GM12892 (cell line): ENCODE measurements at places on chromosomes 5 and 9.

- DNase-seq: no peak
Measured at GRCh38 chr5:172869691-172870090, 35.6 kb downstream of the ERGIC1 start.

DNA sequence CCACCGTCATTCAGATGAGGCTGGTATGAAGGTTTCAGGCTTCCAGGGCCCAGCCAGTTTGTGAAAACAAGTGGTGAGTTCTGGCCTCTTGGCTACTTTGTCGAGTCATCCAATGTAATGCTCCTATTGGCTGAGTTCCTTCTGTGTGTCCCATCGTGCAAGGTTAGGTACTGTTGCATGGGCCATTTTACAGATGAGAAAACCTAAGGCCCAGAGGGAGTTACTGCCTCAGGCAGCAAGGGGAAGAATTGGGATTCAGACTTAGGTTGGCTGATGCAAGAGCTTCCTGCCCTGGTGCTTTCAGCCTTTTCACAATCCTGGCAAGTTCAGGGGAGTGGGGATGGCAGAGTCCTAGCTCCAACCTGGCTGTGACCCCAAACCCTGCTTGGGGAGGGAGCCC, 17.4 kb upstream of the PITX1 start:
- DNase-seq: no peak

DNA sequence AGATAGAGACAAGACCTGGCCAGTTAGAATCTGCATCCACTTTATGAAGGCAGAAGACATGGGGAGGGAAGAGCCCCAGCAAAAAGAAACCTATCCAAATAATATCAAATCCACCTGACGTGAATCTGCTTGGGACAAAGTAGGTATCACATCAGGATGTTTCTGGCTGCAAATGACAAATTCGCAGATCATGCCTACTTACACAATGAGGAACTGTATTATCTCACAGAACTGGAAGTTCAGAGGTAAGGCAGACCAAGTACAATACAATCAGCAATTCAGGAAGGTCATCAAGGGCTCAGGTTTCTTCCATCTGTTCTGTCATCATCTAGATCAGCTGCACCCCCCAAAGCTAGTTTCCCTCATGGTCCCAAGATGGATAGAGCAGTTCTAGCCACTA, 13.2 kb upstream of the NR4A3 start:
- DNase-seq: no peak

DNA sequence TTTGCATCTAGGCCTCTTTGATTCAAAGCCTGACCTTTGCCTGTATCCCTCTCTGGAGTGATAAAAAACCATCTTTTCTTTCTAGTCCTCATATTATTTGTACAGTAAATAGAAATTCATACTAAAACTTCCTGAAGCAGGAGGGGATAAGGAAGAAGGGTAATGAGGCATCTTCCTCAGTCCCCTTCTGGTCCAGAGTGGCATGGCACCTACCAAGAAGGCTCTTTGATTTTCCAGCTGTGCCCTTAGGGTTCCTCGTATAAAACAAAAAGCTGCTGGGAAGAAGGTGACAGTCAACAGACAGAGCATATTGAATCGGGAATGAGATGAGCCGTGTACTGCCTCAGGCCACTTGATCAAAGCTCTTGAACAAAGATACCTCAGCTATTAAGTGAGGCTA, 71.9 kb upstream of the SPDL1 start:
- no peak for DNase-seq

GRCh38 chr5:160494451-160494850, 72.8 kb downstream of the PTTG1 start:
- no peak for DNase-seq

DNA sequence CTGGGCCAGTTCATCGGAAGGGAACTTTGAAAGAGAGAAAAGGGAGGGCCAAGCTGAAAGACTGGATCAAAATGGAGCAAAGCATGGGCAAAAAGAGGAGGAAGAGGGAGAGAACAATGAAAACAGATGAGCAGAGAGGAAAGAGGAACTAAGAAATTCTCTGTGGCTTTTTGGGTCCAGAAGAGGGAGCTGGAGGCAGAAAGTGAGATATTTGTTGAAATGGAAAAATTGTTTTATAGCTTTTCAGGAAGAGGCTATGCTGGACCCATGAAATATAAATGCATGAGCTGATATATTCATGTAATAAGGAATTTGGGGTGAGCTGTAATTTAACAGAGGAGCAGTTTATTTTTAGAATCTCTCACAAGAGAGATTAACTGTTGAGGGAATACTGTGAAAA, 457.3 kb downstream of the DMAC1 start:
- DNase-seq: no peak

GRCh38 chr5:179623906-179624741, 653 bp upstream of the HNRNPH1 start:
- DNase-seq: peak; percentile 53

- DNase-seq: no peak
Measured at GRCh38 chr5:42064821-42065220, 139.7 kb downstream of the FBXO4 start.

DNA sequence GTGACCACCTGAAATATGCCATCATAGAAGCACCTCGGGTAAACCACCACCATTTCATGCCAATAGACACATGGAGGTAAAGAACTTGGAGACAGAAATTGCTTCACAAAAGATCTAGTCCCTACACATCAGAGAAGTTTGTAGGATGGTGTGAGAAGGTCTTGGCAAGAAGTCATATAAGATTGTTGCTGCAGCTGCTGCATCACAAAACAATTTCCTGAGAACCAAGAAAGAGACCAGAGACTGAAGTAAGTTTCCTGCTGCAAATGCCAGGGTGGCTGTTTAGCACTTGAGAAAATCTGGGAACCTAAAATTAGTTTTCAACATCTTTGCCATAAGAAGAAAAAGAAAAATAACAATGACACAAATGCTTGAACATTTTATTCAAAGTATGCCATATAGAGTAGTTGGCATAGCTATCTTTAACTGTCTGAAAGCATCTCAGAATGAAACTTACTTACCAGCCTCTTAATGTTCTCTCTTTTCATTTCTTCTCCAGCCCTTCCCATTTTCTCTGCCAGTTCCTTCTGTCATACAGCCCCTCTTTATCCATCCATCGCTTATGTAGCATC, 114.3 kb downstream of the KCTD16 start:
- DNase-seq: no peak
